ENCODE measurements at places on chromosomes 5 and 9.
A peak's percentile ranks its signal among the peaks of the same experiment; 100 is the strongest.

- DNase-seq, result no peak
These were observed 1.9 kb downstream of the FBXO10 start for GRCh38 chr9:37574241-37574721.

- DNase-seq, result no peak
These were observed 59.5 kb downstream of the RAD23B start for GRCh38 chr9:107342476-107343161.

- no peak for DNase-seq
These were observed 153.1 kb upstream of the KLF9 start for GRCh38 chr9:70567511-70567910.

DNA sequence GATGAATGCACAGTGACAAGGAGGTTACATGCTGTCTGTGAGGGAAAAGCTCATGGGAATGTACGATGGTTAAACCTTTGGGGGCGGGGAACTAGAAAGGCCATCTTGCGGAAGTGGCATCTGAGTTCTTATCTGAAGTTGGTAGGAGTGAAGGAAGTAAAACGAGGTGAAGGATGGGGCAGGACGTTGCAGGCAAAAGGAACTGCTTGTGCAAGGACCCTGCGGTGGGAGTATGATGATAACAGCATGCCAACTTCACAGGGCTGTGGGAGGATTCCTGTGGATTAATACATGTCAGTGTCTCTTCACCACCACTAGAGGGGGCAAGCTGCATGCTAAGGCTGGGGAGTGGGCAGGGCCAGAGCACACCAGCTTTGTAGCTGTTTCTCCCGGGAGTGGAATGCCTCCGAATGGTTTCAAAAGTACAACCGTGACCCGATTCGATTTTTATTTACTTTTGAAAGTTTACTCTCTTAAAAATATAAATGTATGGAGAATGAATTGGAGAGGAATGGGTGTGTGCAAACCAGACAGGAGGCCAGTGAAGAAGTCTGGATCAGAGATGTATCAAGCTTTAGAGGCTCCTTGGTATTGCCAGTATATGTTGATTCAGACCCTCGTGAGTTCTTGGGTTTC, 62.5 kb downstream of the CYFIP2 start:
- DNase-seq, result peak; percentile 49

DNA sequence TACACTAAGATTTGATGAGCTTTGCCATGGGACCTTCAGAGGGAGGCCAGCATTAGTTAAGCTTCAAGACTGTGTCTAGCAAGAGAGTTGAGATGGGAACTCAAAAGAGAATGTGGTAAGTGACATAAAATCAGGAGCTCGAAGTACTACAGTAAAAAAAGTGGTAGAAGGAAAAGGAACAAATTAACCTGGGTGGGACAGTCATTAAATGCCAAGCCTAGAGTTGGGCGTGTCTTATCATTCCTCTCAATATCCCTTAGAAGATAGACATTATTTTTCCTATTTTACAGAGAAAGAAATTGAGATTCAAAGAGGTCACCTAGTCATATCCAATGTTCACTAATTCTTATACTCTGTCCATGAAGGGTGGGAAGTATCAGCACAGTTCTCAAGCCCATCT, 3.3 kb upstream of the TXN start:
- DNase-seq, result no peak

DNA sequence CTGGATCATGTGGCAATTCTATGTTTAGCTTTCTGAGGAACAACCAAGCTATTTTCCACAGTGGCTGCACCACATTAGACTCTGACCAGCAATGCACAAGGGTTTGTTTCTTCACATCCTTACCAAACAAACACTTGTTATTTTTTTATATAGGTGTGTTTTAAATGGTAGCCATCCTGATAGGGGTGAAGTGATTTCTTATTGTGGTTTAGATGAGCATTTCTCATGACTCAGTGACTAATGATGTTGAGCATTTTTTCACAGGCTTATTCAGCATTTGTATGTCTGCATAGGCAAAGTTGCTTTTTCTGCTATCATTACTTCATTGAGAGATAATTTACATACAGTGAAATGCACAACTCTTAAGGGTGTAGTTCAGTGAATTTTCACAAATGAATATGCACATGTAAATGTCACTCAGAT, 36.0 kb downstream of the ANKRD33B start:
- DNase-seq, result no peak

DNA sequence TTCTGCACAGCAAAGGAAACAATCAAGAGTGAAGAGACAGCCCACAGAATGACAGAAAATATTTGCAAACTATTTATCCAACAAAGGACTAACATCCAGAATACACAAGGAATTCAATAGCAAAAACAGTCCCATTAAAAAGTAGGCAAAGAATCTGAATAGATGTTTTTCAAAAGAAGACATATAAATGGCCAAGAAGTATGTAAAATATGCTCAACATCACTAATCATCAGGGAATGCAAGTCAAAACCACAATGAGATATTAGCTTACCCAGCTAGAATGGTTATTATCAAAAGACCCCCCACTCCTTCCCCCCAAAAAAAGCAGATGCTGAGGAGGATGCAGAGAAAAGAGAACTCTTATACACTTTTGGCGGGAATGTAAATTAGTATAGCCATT, 13.4 kb upstream of the OR13C8 start:
- DNase-seq, result no peak

DNA sequence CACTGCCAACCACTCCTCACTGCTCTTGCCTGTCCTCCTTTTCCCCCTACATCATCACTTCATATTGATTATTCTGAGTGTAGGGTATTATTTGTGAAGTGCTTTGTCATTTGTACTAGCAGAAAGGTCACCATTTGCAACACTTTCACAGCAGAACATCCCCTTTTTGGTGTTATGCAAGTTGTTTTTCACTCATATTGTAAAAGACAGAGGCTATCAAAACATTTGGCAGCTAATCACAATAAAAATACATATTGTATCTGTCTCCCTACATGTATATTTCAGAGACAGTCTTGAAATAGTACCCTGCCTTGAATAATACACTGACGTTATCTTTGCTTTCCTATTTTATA, 82.3 kb downstream of the ANXA1 start:
- DNase-seq, result no peak

DNA sequence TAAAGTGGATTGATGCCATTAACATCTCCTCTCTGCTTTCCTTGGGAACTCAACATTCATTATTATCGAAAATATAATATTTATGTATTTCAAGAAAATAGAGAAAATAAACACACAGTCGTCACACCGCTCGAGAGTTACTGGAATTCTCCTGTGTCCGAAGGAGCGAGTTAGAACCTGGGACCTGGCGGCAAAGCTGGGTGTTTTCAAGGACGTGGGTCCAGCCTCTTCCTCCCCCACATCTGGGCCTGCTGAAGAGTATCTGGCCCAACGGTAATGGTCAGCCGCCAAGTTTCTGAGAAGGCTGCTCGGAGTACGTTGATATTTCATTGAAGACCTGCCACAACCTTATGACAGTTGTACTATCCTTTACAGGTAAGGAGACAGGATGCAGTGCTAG, 47.9 kb downstream of the IRX2 start:
- no peak for DNase-seq

DNA sequence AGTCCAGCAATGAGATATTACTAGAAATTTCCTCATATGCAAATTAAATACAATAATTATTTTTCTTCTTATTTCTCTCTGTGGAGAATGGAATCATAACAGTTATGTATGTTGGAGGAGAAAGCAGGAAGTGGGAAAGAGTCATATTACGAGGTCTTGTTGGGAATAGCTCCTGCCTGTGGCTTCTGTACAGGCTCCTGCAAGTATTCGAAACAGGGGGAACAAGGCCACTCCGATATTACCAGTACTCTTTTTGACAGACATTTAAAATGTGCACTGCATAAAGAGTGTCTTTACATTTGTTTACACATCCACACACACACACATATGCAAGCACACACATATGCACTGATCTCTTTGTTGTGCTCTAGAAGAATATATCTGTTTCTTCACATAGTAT, 812.0 kb upstream of the ZNF608 start:
- DNase-seq, result no peak

DNA sequence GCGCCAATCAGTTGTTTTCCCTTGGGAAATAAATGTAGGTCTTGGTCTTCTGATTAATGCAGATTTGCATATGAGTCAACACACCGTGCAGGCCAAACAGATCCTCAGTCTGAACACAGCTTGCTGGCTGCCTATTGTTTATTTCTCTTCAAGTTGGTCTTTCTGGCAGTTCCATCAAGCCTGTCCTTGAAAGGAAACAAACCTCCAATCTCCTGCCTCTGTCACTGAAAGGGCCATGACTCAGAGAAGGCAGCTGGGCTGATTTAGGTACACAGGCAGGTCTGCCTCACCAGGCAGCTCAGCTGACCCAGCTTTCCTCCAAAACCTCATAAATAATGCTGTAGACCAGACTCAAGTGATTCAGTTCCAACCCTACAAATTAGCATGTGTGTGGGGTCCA, 175.9 kb downstream of the MAN2A1 start:
- DNase-seq, result no peak

GRCh38 chr9:127898433-127899127, 823 bp downstream of the ST6GALNAC6 start:
- DNase-seq, result no peak

DNA sequence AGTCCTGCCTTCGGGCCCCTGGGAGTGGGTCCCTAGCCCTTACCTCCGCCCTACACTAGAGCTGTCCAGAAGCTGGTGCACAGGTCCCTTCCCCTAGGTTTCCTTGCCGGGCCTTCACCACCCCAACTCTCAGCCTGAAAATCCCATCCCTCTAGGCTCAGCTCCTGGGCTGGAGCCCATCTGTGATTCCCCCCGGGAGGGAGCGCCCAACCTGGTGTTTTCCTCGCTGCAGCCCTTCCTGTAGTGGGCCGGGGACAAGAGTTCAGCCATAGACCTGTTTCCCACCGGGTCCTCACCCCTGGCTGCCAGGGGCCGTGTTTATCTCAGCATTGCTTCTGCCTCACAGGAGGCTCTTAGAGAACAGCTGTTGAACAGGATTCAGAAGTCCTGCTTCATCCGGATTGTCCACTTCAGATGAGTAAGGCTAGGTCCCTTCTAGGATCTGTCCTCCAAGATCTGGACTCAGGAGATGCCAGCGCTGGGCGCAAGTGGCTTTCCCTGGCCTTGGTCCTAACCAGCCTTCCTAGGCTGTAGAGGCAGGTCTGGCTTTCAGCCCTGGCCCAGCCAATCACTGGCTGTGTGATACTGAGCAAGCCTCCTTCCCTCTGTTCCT, 965 bp downstream of the GLIPR2 start:
- no peak for DNase-seq

GRCh38 chr5:179438461-179438860, 93.2 kb upstream of the ADAMTS2 start:
- DNase-seq, result no peak

DNA sequence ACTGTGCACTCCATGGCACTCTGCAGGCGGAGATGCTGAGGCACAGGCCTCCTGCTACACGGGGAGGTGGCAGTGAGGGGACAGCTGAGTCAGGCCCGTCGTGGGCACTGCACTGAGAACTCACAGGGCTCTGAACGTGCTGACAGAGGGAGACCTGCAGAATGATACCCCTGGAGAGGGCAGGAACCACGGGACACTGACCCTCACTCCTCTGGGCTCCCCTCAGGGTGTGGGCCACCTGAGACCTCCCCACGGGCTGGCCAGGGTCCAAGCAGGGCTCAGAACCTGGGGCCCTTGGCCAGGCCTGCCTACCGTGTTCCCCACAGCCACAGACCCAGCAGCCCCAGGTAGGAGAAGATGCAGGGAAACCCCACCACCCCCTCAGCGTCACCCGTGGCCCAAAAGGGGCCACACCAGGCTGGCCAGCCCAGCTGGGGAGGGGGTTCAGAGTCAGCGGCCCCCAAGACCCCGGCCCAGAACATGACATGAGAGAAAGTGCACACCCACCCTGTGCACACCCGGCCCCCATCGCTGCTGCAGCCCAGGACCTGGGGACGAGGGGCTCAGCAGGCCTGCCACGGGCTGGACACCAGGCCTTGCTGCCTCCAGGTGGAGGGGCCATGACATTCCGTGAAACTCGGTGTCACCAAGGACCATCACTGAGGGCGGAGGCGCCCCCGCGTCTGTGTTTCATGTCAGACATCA, 30.9 kb downstream of the GLT6D1 start:
- no peak for DNase-seq

- peak; percentile 44 for DNase-seq
These were observed 54.4 kb downstream of the GNAQ start for GRCh38 chr9:77977210-77977611.

DNA sequence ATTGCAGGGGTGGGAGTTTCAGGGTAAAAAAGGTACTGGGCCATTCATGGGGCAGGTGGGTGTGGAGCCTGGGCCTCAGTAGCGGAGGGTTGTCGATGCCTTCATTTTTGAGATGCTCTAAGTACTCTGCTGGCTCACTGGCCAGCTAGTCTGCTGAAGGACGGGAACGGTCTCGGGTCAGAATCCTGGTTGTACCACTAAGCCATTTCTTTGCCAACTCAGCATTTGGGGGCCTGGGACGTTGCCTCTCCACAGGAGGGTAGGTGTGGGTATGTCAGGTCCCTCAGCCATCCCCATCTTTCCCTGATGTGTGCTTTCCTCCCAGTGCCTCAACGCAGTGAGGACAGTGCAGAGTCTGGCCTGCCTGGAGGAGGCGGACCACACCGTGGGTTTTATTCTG, 25.1 kb downstream of the SH3GLB2 start:
- DNase-seq, result no peak

- no peak for DNase-seq
These were observed 38.5 kb upstream of the SLC44A1 start for GRCh38 chr9:105205787-105206495.

DNA sequence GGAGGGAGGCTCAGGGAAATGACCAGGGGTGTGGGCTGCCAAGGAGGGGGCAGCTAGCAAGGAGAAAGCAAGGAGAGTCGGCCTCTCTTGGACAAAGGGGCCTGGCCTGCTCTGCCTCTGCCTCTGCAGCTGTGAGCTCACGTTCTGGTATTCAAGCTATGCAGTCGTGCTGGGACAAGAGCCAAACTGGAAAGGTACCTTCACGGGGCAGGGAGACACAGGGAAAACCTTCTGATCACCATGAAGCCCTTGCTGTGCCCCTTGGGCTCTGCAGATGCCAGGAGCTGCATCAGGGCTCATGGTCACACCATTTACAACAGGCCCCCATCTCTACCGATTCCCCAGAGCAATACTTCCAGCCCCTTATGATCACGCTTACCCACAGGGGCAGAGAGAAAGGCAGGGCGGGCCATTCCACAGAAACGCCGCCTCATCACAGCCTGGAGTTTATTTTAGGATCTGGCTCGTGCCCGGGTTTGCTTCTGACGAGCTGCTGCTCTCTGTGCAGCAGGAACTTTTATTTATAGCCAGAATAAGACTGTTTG, 63.2 kb downstream of the PRRT1B start:
- no peak for DNase-seq

GRCh38 chr9:32424616-32425015, 40.2 kb downstream of the ACO1 start:
- DNase-seq, result no peak

GRCh38 chr5:150862070-150862469, 15.7 kb downstream of the IRGM start:
- DNase-seq, result no peak

Data from activated CD8-positive, alpha-beta memory T cell treated with anti-CD3 and anti-CD28 coated beads, Interleukin-2, amount 50 U/mL, for 4 hours (primary cell).